ENCODE measurements at places on chromosomes 2 and 18.

GRCh38 chr2:130819608-130820278, 17.0 kb upstream of the ARHGEF4 start:
- DNase-seq = no peak

DNA sequence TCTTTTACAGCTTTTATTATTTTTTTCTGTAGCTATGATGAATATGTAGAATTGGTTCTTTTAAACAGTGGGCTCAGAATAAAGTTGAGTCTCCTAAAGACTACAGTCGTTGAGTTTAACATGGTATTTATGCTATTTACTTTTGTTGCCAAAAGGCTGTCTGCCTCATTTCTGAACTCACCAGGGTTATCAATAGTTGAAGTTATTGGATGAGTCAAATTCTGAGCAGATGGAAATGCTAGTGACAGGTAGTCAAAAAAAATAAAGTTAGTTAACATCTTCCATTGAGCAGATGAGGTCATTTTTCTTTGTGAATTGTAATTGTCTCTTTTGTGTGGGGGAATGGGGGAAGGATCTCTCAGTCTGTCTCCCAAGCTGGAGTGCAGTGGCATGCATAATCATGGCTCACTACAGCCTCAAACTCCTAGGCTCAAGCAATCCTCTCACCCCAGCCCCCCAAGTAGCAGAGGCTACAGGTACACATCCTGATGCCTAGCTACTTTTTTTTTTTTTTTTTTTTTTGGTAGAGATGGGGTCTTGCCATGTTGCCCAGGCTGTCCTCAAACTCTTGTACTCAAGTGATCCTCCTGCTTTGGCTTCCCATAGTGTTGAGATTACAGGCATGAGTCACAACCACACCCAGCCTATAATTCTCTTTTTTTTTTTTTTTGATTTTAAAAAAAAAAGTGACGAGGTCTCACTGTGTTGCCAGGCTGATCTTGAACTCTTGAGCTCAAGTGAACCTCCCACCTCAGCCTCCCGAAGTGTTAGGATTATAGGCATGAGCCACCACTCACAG, 8.9 kb downstream of the PAPOLG start:
- DNase-seq = no peak

GRCh38 chr2:1866402-1867111, 122.2 kb upstream of the PXDN start:
- no peak for DNase-seq

- DNase-seq = no peak
These were observed 274.0 kb downstream of the TCF4 start for GRCh38 chr18:55314031-55314430.

GRCh38 chr2:187542123-187542522, 12.1 kb downstream of the TFPI start:
- DNase-seq = no peak
